Esophagus mucosa (tissue), 1 donor: ENCODE measurements at places on chromosomes 7 and 10. TPM values are rescaled to one million over a fixed set of nuclear protein-coding genes. Genes with fewer than 3 reads are reported as not detected.

Gene ZNF503
- 18.8 TPM for total RNA-seq

Gene SGCE
- total RNA-seq, result 1.2 TPM

Gene CPVL
- 5.0 TPM for total RNA-seq

Gene KCNIP2
- total RNA-seq, result 0.84 TPM
